ENCODE measurements at places on chromosomes 1 and 21. TPM values are rescaled to one million over a fixed set of nuclear protein-coding genes. Genes with fewer than 3 reads are reported as not detected.

The FAM151A gene
- not detected for total RNA-seq

The PLA2G2F gene
- not detected for total RNA-seq

The PGBD5 gene
- total RNA-seq, result 15.9 TPM

The PTAFR gene
- total RNA-seq, result 1.2 TPM
